CD4-positive, alpha-beta memory T cell (primary cell): ENCODE measurements at places on chromosomes 16 and 17. TPM values are rescaled to one million over a fixed set of nuclear protein-coding genes. Genes with fewer than 3 reads are reported as not detected.

DNA sequence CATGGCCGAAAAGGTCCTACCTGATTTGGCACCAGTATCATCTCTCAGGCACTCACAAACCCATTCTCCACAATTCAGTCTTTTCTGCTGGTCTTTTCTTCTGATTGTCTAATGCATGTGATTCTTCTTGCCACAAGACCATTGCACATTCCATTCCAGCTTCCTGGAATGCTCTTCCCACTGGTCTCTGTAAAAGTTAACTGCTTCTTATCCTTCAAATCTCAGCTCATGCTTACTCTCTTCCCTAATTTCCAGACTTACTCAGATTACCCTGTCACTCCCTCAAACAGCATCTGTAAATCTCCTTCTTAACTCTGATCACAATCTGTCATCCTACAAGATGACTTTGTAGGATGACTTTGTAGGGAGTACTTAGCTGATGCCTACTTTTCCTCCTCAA lies 320.2 kb downstream of the MAP2K6 start:
- no peak for DNase-seq

GRCh38 chr17:3943240-3943891 lies 20.9 kb downstream of the ATP2A3 start:
- no peak for DNase-seq

GRCh38 chr17:73465130-73465952 lies 153.5 kb upstream of the CDC42EP4 start:
- no peak for DNase-seq

DNA sequence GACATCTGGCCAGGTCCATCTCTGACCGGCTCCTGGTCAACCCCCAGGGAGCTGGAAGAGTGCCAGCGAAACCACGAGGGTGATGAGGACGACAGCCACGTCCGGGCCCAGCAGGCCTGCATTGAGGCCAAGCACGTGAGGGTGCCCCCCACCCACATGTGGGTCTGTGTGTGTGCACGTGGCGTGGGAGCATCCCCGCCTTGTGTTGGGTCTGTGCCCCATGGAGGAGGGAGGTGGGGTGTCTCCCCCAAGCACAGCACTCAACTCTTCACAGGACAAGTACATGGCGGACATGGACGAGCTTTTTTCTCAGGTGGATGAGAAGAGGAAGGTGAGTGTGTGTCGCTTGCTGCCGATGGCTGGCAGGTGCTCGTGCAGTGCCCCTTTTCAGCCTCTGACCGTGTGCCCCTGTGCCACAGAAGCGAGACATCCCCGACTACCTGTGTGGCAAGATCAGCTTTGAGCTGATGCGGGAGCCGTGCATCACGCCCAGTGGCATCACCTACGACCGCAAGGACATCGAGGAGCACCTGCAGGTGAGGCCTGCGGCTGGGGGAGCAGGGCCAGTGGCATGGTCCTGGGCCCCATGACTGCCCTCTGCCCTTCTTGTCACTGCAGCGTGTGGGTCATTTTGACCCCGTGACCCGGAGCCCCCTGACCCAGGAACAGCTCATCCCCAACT lies 1.7 kb downstream of the STUB1 start:
- DNase-seq: no peak

DNA sequence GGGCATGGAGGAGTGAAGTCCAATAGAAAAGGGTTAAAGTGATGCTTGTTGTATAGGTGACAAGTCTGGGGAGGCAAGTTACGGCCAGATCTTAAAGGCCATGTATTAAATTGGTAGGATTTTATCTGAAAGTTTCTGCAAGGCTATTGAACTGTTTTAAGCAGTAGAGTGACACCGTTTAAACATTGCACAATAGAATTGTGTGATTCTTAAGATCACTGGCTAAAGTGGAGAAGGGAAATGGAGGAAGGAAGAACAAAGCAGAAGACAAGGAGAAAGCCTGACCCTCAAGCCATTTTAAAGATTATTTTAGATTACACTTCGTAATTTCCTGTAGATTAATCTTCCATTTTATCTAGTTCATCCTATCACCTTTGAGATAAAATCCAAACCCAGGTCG lies 5.6 kb upstream of the MPHOSPH6 start:
- no peak for DNase-seq

DNA sequence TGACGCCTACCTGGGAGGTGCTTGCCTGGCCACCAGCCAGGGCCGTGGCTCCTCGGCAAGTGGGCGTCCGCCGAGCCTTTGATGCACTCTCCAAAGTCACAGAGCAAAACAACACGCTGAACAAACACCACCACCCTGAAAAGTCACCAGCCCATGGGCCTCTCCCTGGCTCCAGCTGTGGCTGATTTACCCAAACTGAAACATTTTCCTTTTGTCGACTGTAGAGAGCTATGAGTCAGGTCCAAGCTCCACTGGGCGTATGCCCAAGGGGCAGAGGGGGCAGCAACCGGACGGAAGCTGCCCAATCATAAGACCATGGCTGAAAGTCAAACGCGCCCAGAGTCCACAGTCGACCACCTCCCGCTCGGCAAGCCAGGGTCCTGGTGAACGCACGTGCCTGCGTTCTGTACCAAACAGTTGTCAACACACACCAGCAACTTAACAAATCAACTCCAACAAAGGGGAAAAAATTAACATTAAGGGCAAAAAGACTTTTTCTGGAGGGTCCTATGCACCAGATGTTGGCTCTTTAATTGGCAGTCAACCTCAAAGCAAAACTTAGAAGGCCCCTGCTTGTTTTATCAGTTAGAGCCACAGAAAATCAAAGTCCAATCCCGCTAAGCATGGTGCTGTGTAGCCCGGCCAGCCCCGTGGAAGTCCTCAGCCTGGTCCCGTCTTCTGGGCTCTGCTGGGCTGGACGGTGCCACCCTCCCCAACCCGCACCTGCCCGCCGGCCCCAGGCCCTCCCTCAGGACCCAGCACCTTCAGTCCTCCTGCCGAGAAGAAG lies 47.3 kb downstream of the TBC1D16 start:
- DNase-seq: no peak

- no peak for DNase-seq
Measured at GRCh38 chr17:62941358-62941991, 24.6 kb upstream of the TANC2 start.

- DNase-seq: no peak
Measured at GRCh38 chr16:11557801-11558200, 28.9 kb downstream of the LITAF start.

DNA sequence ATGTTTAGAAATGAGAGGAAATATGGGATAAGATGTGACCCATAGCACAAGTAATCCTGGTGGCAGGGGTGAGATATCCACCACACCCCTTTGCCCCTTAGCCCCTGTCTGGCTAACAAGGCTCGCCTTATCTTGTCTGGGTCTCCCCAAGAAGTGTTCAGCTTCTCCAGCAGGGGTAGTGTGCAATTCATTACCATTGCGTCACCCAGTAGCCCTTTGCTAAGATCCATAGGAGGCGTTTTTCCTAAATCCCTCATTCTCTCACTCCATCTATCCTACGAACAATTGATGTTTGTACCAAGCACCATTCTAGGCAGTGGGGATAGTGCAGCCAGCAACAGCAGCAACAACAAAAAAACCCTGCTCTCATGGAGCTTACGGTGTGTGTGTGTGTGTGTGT lies 30.8 kb downstream of the CCDC42 start:
- DNase-seq: no peak

- peak; percentile 17 for DNase-seq
Measured at GRCh38 chr16:11128211-11129141, 127.5 kb downstream of the SOCS1 start.

- DNase-seq: no peak
Measured at GRCh38 chr17:50170662-50171370, 5.0 kb downstream of the SGCA start.

DNA sequence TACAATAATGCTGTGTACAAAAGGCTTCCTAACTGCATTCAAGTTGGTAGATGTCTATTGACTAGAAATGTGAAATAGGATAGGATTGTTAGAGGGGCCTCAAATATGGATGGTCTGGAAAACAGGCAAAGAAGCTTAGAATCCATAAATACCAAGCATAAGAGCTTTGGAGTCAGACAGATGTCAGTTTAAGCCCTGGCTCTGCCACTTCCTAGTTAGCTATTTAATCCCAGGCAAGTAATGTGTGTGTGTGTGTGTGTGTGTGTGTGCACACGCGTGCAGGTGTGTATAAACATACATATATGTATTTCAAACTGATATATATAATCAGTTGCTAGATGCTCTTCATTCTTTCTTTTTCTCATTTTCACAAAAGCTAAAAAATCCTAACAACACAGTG lies 66.7 kb downstream of the MMD start:
- no peak for DNase-seq

GRCh38 chr17:8695241-8695640 lies 49.4 kb downstream of the CCDC42 start:
- no peak for DNase-seq

GRCh38 chr17:58305626-58306025 lies 23.0 kb downstream of the TSPOAP1 start:
- no peak for DNase-seq

DNA sequence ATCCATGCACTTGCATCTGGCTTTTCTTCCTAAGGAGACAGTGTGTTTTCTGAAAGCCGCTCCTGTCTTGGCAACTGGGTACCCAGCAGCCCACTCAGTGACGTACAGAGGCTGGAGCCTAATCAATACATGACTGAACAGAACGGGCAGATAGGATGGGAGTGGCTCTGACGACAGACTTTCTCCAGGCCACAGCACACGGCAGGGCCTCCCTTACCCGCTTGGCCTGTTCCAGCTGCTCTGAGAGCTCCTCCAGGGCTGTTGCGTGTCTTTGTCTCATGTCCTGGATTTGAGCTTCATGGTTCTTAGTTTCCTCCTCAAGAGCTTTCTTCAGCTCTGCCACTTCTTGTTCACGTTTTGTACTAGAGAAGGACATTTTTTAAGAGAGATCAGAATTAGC lies 64.9 kb downstream of the NDEL1 start:
- no peak for DNase-seq

DNA sequence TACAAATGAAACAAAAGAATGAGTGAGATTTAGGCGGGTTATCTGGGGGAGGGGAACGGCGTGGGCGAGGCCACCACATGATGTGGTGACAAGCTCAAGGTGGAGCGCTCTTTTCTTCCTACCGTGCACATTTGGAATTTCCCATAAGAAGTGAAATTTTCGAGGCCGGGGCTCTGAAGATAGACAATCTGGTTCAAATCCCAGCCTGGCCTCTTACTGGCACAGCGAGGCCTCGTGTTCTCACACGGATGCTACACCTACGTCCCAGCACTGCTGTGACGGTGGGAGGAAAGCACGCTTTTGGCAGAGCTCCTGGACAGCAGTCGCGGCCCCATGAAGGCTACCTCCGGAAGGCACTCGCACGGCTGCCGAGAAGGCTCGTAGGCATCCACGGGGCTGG lies 25.2 kb downstream of the ZDHHC7 start:
- DNase-seq: no peak

TMIGD1 gene
- total RNA-seq: not detected

ACSM3 gene
- total RNA-seq: 3.3 TPM

PIRT gene
- total RNA-seq: not detected

MMP2 gene
- 0.84 TPM for total RNA-seq

ZG16B gene
- not detected for total RNA-seq

NXN gene
- 1.5 TPM for total RNA-seq

GP2 gene
- total RNA-seq: not detected

KRTAP1-5 gene
- total RNA-seq: not detected

CCL7 gene
- not detected for total RNA-seq

MAPT gene
- 2.1 TPM for total RNA-seq

DNAI2 gene
- 8.4 TPM for total RNA-seq

ZSCAN10 gene
- total RNA-seq: 0.15 TPM
